Activated CD4-positive, alpha-beta T cell treated with anti-CD3 and anti-CD28 coated beads, Interleukin-2, amount 50 U/mL, for 4 hours (primary cell): ENCODE measurements at places on chromosomes 6 and 20.

DNA sequence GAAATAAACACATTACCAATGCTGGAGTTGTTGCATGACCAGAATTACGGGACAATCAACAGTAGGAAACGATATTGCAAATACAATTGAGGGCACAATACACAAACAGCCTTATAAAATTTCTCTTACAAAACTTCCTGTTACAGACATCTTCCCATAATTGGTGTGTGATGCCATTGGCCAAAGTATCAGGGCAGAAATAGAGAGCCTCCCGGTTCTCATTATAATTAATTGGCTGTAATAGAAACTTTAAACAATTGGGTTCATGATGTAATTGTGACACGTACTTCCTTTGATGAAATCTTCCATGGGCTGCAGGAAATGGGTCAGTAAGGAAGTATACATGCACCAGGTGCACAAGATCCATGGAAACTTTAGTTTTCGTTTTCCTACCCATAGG is 40.3 kb upstream of the RALGAPA2 start:
- DNase-seq: no peak

DNA sequence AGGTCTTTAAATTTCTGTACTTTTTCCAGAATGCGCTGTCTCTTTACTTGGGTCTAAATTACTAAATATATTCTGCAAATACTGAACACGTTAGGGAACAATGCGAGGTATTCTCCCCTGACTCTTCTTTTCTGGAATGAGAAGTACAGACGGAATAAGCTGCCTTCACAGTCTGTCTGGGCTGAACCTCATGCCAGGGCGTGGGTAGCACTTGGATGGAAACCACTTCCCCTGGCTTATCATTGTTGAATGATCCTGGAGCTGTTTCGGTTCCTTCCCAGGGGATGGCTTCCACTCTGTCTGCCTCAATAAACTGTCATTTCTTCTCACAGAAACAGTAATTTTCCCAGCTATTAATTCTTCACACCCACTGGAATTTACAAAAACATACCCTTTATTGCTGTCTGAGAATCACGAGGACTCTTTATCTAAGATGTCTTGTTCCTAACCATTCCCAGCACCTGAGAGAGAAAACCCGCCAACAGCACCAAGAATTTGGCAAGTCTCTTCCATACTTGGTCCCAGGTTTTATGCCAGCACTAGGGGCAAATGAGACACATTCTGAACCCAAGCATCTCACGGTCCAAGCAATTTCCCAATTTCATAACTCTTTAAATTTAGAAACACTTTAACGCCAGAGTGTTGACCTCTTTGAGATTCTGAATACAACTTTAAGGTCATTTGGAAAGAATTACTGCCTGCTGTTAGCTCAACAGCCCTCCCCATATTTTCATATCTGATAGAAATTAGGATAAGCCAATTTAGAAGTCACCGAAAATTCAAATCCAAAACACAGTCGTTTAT is 43.2 kb upstream of the ADGRF5 start:
- DNase-seq: no peak

- no peak for DNase-seq
Observed at GRCh38 chr6:20236344-20236743, 24.1 kb upstream of the MBOAT1 start.

GRCh38 chr20:35276408-35276807 is 1.5 kb downstream of the MMP24OS start:
- no peak for DNase-seq

DNA sequence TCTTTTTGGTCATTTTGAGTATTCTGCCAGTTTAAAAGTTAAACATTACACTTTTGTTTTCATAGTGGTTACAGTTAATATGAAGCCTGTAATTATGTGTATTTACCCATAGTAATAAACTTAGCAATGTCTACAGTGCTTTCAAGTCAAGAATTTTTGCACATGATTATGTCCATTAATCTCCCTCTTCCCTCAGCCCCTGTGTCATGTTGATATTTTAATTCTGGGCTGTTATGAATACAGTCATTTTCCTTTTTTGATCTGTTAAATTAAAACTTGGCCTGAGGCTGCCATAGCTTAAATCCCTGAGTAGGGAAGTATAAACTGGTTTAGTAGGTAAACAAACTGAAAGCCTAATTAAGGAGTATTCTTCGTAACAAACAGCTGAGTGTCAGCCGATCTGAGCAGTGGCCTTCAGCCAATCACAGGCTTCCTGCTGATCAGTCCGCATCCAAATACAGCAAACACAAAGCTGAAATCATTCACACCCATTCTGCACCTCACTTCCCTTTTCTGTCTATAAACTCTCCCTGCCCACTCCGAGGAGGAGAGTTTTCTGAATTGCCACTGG is 9.5 kb upstream of the SFT2D1 start:
- DNase-seq: no peak

DNA sequence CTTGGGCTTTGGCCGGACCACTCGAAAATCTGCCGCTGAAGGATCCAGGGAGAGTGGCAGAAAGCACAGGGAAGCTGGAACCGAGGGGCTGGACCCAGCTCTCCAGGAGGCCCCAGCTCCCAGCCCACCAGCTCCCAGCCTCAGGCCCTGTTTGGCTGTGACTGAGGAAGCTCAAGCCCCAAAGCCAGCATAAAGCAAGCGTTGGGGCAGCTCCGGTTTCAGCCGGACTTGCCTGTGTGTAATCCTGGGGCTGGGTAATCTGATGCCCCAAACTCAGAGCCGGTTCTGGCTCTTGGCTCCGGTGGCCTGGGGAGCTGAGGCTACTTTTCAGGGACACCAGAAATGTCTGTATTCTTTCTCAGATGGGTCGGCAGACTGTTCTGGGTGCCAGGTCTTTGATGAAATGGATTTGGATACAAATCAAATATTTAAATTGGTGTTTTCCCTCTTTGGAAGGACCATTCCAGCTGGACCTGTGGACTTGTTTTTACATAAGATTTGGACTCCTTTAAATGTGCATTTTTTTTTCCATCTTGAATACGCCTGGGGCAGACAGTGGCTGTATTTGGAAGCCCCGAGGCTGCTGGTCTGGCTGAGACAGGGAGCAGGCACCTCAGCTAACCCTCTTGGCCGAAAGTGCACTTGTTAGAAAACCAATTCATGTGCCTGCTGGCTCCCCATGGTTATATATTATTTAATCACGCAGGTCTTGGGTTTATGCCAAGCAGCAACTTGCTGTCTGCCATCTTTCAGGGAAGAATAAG is 29.7 kb downstream of the RPP40 start:
- no peak for DNase-seq

DNA sequence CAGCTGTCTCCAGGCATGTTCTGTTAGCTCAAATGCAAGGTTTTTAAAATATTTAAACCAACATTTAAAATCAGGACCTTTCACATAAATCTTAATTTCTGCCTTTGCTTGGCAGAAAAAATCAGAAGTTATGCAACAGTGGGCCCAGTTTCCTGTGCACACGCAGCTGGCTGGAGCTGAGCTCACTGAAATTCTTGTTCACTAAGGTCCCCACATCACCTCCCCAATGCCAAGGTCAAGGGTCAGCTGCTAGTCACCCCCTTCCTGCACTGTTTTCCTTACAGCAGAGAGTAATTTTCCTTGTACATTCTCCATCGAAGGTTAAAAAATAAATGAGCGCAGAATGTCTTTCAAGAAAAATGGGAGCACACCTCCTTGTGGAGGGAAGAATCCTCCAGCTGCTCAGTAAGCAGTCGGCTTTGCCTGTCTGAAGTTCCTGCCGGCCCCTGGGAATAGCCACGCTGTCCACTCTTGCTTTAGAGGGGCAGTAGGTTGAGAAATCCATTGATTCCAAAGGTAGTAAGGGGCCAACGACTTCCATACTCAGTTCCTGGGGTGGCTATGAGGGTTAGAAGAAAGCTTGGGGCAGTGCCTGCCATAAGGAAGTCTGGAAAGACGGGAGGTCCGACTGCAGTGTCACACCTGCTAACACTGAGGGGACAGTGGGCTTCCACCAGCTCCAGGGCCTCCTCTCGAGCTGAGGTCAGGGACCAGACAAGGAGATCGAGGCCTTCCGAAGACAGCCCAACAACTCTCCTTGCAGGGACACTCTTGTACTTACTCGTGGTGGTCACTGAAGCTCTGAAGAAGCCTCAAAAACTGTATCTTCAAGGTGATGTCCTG is 56.8 kb downstream of the MYH7B start:
- DNase-seq: no peak
